ENCODE measurements at places on chromosomes 16 and 17.

DNA sequence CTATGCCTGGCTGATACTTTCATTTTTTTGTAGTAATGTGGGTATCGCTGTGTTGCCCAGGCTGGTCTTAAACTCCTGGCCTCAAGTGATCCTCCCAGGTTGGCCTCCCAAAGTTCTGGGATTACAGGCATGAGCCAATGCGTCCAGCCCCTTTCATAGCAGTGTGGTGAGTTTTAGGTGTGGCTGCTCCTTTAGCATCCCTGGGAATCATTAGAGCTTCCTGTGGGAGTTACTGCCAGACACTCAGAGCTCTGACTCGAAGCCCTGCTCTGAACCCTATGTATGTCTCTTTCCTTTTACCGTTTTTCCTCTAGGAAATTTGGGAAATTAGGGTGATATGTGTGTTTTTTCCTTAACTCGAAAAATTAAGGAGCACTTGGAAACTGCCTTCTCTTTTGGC is 44.5 kb downstream of the NDE1 start:
- DNase-seq: no peak

- DNase-seq: no peak
These were observed 108.3 kb downstream of the YPEL2 start for GRCh38 chr17:59439741-59440211.

DNA sequence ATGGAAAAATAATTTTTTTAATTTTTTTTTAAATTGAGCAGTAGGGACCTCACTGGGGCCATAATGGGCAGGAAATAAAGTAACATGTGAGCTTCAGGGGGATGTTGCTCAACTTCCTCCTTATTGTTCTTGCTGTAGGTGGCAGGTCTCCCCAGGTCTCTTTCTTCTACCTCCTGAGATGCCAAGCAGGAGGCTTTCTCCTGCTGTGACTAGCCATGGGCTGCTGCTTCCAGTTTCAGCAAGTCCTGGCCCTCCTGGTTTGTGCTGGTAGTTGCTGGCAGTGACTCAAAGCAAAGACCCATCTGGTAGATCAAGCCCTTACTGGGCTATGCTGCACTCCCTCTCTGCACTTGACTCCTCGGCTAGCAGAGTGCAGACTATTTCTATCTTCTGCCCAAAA is 2.3 kb downstream of the DPEP2NB start:
- DNase-seq: no peak

DNA sequence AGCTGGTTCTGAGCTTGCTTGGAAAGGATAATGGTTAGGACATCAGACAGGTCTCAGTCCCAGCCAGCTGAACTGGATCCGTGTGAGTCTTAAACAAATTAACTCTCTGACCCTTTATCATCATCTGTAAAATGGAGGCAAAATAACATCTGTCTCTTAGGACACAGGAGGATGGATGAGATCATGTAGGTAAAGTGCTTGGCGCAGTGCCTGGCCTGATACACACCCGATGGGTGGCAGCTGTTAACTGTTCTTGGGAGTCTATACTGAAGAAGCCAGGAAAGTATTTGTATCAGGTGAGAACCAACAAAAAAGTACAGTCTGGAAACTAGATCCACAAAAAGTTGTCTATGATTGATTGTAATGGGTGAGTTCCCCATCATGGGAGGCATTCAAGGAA is 188.6 kb downstream of the C16orf78 start:
- no peak for DNase-seq

DNA sequence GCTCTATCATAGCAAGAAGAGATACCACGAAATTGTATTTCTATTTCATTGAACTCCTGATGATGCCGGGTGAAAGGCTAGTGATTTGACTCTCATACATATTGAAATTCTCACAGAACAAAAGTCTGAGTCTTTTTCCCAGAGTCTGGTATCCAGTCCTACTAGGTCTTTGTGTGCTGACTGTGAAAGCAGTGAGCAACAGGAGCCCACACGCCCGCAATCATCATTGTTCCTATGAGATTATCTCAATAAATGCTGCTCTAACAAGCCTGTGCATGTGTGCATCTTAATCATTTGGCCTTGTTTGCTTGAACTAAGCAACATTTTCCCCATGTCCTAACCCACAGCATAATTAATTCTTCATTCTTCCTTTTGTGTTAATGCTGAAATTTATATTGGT is 1466.0 kb downstream of the CDH11 start:
- no peak for DNase-seq

GRCh38 chr17:34257299-34257985 is 2.4 kb downstream of the CCL2 start:
- no peak for DNase-seq

DNA sequence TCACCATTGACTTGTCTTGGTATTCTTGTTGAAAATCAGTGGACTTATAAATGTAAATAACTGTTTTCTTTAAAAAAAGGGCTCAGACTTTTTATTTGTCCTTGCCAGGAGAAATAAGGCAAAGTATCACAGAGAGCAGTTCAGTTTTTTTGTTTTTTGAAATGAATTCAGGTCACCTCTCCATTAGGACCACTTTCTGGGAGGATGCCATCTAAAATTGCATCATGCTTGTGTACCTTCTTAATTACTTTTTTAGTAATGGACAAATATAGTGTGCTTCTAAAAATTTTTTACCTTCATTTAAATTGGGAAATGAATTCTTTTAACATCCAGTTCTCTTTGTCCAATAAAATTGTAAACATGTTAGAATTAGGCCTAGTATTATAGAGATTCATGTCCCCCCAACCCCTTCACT is 210.0 kb downstream of the BCAS3 start:
- no peak for DNase-seq

DNA sequence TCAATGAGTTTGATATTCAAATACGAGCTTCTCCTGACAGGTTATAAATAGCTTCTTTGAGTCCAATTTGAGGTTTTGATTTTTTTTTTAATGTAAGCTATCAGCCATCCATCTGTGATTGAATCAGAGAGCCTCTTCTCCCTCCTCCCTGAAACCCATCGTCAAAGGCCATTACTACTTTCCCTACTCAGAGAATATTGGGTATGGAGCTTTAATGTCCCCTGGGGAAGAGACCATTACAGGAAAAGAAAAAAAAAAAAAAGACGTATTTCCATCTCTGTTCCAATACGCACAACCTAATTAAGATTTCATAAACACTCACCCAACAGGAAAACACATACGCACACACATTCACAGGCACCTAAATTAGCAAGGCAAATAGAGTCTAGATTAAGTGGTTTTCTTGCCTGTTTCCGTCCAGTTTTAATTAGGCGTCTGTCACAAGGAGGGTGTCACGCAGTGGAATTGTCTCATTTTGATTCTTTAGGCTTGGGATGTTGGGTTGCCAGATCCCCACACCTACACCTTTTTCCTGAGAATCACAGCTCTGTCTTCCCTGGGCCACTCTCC is 194.3 kb upstream of the RPL38 start:
- DNase-seq: no peak

Data from ELR (cell line).